ENCODE measurements at places on chromosomes 16 and 17.

DNA sequence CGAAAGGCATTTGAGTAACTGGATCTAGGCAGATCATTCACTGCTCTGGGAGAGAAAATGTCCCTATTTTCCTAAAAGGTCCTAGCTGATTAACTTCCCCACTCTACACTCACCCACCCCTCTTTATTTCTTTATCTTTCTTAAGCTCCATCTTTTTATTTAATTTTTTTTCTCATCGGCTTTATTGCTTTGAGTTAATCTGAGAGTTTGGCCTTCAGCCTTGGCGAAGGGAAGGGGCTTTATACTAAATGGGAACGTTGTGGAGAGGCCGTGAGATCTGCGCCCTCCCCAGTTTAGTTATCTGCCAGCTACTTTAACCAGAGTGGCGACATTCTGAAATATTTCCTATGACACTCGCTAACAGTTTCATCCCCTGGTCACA, 882 bp upstream of the TOX3 start:
- DNase-seq, result no peak

DNA sequence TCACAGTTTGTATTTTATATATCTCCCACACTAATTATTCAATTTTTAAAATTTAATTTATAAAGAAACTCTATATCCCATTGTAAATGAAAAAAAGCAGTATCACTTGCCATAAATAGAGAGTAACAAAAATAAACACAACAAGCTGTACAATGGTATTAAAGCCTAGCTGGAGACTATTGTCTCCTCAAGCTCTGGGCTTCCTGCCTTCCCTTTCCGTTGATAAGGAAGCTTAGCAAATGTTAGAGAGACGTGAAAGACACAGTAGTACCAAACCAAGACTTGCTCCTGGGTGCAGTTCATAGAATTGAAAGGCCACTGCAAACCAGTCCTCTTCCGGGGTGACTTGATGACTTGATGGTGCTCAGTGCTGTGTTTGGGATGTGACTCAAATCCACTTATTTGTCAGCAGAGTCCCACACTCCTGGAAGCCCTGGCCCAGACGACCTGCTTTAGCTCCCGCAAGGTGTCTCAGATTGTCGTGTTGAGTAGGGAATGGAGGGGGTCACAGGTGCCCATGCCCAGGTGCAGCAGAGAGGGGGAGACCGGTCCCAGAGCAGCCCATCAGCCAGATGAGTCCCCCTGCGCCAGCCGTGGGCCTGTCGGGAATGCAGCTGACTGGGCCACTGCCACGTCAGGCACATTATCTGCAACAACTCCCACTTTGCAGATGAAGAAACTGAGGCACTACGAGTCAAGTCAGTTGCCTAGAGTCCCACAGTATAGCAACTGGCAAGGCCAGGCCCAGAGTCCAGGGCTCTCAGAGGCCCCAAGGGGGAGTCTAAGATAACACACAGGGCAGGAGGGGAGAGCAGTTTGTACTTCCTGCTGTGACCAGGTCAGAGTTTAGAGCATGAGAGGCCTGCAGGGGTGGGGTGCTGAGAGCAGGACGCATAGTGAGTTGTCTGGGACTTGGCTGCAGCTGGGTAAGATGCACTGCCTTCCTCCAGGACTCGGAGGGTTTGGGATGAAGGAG, 40.5 kb downstream of the PSME3IP1 start:
- no peak for DNase-seq

- DNase-seq, result no peak
Observed at GRCh38 chr16:83661656-83662055, 146.1 kb upstream of the HSBP1 start.

- DNase-seq, result no peak
Observed at GRCh38 chr17:49093131-49093530, 39.4 kb upstream of the B4GALNT2 start.

- no peak for DNase-seq
Observed at GRCh38 chr17:70310221-70310672, 140.9 kb downstream of the KCNJ2 start.

GRCh38 chr17:80925688-80926335, 65.8 kb upstream of the CHMP6 start:
- no peak for DNase-seq

DNA sequence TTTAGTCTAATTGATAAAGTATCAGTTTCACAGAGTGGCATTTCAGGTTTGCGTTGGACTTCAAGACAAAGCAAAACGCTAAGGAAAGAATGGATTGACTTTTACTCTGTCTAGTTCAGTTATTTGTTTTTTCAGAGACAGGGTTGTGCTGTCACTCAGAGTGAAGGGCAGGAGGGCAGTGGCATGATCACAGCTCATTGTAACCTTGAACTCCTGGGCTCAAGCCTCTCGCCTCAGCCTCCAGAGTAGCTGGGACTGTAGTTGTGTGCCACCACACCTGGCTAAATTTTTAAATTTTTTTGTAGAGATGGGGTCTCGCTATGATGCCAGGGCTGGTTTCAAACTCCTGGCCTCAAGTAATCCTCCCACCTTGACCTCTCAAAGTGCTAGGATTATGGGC, 86.4 kb downstream of the CACNG1 start:
- DNase-seq, result no peak

GRCh38 chr17:42050393-42051012, at the start of gene C17orf113:
Gene C17orf113, minus strand, starts transcription at chr17:42050601. Its CDS starts 7,225 bp downstream, at chr17:42043376.
- DNase-seq, result peak; percentile 79

- no peak for DNase-seq
Observed at GRCh38 chr16:16027728-16028310, 78.4 kb downstream of the ABCC1 start.

DNA sequence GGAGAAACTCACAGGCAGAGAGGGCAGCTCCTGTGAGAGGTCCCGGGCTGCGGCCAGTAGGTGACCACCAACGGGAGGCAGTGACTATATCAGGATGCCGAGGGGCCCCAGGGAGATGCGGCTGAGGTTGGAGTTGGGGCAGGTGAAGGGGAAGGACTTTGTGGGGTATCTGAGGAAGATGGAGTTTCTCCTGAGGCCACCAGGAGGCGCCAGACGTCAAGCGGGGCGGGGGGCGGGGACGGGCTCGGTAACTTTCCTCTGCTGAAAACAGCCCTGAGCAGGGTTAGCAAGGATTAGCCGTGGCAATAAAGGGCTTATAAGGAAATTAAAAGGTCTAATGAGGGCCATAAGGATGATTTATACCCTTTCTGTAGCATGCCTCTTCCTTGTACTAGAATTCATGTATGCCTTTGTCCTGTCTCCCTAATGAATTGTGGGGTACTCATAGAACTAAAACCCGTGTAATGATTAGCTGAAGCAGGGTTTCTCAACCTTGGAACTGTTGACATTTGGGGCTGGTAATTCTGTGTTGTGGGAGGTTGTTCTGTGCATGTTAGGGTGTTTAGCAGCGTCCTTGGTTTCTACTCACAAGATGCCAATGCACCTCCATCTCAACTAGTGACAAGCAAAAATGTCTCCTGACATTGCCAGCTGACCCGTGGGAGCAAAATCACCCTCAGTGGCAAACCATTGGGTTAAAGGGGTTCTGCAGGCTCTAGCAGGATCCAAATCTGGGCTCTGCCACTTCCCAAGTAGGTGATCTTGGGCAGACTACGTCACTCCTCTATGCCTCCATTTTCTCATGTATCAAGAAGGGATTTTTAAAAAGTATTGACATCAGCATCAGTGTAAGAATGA, 74.8 kb upstream of the GRIN2A start:
- DNase-seq, result peak; percentile 75

GRCh38 chr16:10466861-10467260, 81.0 kb downstream of the ATF7IP2 start:
- no peak for DNase-seq

DNA sequence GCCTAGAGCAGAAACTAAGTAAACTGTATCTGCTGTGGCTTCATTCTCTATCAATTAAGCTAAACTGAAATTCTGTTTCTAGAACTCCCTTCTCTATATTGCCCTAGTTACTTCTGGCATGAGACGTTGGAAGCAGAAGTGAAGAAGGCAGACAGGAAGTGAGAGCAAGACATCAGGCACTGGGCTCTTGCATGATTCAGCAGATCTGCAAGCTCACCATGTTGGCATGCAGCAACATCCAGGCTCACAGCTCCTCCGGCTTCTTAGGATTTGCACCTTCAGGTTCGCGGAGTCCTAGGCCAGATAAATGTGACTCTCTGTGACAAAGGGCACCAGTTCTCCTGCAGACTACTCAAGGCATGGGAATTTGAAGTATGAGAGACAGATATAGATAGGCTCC, 148.3 kb downstream of the CDH8 start:
- DNase-seq, result no peak

Measured in HEK293T (cell line).